ENCODE measurements at places on chromosomes 11 and 22.

GRCh38 chr11:76723142-76723541 is 52.6 kb upstream of the LRRC32 start:
- DNase-seq, result no peak

DNA sequence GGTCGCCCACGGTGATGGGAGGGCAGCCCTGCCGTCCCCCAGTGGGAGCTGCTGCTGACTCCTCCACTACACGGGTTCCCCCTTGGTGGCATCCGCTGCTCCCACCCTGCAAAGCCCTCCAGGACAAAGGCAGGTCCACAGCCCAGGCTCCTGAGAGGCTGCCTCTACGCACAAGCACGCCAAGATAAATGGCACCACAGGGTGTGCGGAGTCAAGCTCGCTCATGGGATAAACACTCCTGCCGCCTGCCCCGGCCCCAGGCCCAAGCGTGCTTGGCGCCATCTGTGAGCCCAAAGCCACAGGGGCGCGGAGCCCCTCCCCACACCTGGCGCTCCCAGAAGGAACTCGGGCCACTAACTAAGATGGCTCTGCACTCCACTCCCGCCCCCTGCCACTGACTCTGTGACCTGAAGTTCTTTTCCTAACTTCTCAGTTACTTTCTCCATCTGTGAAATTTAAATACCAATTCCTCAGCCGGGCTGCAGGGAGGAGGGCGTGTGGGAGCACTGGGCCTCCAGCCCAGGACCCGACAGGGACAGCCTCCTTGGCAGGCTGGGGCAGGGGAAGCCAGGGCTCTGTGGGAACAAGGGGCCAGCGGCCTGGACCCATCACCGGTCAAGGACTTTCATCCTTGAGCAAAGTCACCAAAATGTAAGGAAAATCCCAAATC is 14.9 kb downstream of the EHD1 start:
- DNase-seq, result no peak

DNA sequence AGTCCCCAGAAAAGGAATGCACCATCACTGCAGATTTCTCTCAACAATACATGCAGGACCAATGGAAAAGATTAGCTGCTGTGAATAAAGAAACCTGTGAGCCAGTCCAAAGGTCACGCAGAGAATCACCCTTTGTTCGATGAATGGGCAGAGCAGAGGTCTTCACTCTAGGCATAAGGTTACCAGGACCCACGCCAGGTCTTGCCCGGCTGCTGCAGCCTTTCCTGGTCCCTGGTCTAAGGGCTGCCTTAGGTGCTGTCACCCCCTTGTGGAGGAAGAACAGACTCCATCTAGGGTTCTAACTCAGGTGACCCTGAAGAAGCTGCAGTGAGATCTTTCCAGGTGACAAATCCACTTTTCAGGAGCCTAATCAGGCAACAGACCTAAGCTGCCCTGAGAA is 29.0 kb upstream of the NAP1L4 start:
- no peak for DNase-seq

GRCh38 chr11:119108146-119108856 is 1.2 kb downstream of the C2CD2L start:
- DNase-seq, result no peak

GRCh38 chr11:44771841-44772240 is 45.1 kb downstream of the TSPAN18 start:
- DNase-seq, result no peak

DNA sequence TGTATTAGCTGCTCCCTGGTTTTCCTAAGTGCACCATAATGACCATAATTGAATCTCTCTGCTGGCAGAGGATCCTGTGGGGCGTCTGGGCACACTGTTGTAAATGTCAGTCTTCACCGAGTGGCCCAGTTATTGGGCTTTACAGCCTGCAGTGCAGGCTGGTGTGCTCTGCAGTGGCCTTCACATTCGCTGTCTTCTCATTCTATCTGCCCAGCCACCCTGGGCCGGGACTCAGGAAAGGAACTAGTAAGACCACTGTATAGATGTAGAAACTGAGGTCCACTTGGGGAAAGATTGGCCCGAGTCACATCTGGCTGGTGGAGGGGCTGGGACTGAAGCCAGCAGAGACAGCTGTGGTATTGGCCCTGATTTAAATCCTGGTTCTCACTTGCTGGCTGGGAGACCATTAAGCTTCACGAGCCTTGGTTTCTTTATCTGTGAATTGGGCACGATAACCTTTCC is 49.3 kb downstream of the TSPAN18 start:
- no peak for DNase-seq

Measured in AG09309 (cell line).